ENCODE measurements at places on chromosomes 4 and X.

- no peak for DNase-seq
Measured at GRCh38 chr4:83121246-83121645, 6.7 kb upstream of the PLAC8 start.

GRCh38 chrX:126580877-126581276 is 28.3 kb upstream of the DCAF12L1 start:
- DNase-seq = no peak

GRCh38 chrX:105331244-105331643 is 110.8 kb upstream of the TEX13A start:
- DNase-seq = no peak

- DNase-seq = peak; percentile 67
Measured at GRCh38 chr4:41748571-41749475, at the start of gene PHOX2B. TSS of gene PHOX2B (minus strand) at chr4:41748725. CDS start at chr4:41748610, 115 bp downstream.

GRCh38 chr4:62460329-62460728 is 1260.2 kb downstream of the ADGRL3 start:
- no peak for DNase-seq

DNA sequence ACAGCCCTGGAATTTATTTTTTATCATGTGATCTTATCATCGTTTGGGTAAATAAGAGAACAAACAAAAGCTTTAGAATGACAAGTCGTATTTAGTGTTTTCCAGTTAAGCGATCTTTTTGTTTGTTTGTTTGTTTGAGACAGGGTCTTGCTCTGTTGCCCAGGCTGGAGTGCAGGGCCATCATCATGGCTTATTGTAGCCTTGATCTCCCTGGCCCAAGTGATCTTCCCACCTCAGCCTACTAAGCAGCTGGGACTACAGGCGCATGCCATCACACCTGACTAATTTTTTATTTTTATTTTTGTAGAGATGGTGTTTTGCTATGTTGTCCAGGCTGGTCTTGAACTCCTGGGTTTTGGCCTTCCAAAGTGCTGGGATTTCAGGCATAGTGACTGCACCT is 57.1 kb upstream of the PDLIM3 start:
- no peak for DNase-seq

DNA sequence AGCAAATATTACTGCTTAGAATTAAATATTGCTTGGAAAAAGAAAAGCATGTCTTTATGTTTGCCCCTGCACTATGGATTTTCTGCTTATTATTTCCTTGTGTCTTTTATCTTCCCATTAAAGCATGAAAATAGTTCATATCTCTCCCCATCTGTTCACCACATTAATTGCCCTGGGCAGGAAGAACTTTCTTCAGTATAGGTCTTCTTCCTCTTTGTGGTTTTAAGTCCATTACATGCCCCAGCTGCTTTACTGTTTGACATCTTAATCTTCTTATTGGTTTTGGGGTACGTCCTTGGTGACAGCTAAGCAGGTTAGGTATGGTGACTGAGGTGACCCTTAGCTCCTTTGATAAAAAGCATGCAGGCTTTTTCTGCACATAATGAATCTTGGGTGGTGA is 157.3 kb downstream of the AASDH start:
- no peak for DNase-seq

DNA sequence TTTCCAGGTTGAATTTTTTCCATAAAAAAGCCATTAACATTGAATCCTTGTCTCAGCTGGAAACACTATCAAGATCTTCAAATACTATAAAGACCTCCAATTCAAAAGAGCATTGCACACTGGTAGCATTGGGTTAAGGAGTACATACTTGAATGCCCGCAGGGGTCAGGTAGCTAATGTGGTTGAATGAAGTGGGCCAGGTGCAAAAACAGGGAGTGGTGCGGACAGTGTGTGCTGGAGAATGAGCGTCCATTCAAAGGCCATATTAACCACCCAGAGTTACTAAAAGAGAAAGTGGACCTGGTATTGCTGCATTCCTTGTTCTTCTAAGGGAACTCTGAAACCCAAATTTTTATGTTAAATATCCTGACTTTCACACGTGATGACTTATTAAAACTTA is 91.6 kb downstream of the NYX start:
- DNase-seq = no peak

DNA sequence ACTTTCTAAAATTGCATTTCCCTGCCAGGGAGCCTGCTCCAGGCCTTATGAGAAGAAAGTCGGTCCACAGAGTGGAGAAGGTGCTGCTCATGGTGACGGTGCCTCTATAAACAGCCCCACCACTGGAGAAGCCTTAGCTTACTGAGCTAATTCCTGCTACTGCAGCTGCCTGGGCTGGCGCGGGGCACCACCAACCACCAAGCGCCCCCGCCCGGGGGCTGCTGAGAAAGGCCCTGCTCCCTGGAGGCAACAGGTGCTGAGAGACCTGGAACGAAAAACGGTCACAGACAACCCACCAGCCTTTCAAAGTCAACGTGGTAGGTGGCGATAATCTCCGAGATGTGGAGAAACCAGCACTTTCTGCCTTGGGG is 2.9 kb downstream of the HCFC1 start:
- DNase-seq = peak; percentile 55

GRCh38 chrX:1281521-1281920 is 12.9 kb downstream of the CSF2RA start:
- no peak for DNase-seq

DNA sequence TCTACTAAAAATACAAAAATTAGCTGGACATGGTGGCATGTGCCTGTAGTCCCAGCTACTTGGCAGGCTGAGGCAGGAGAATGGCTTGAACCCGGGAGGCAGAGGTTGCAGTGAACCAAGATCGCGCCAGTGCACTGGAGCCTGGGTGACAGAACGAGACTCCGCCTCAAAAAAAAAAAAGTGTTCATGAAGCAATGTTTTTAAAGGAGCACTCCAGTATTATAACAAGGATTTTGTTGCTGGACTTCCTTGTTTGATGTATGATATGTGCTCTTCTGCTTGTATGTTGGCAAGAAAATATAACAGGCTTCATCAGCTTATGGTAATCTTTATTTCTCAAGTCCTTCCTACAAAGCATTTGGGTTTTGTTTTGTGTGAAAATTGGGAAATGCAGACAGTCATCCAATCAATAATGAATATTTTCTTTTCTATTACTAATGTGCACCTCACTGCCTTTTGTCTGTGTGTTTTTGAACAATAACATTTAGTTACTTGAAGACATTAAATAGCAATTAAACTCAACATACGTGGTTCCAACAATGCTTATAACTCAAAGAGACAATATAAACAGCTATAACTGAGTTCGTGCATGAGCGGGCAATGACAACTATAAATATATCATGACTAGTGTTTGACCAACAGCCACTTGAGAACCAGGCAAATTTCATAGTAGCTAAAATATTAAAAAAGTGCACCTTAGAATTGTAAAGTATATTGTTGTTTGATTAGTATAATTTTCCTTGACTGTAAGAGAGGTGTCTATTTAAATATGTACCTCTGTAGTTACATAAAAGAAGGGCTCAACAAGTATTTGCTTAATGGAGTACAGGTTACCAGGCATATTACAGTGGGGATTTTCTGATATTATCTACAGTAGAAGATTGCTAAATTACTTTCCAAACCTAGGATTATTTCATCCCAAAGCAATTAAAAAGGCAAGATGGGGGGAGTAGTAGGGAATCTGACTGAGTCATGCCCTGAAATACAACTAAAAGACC is 210.7 kb downstream of the PPP3CA start:
- no peak for DNase-seq

DNA sequence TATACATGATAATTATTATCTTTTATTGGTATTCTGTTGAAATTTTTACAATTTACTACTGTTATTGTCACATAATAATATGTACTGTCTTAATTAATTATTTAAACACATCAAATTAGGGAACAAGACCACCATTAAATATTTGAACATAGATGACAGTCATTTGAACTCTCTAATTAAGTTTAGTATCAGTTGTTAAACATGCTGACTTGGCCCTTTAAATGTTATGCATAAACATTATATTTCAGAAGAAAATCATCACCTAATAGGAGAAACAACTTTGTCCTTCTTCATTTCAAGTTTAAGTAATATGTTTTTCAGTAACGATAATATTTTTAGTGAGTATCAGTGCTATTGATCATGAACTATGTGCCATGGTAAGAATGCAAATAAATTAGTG is 623.5 kb upstream of the GNPDA2 start:
- no peak for DNase-seq

DNA sequence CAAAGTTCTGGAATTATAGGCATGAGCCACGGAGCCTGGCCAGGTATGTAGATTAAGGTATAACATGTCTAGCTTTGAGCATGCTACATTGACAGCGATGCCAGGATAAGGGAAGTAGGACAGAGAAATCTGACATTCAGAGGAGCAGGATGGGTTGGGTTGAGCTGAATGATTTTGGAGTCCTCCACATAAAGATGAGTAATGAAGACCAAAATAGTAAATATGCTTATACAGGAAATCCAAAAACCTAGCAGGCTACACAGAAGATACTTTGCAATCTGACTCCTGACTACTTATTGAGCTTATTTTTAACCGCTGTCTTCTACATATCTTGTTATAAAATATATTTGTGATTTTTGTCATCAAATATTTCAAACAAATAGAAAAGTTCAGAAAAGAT is 69.7 kb downstream of the PDGFC start:
- DNase-seq = no peak

- DNase-seq = no peak
Measured at GRCh38 chr4:149884046-149884445, 68.4 kb upstream of the IQCM start.

DNA sequence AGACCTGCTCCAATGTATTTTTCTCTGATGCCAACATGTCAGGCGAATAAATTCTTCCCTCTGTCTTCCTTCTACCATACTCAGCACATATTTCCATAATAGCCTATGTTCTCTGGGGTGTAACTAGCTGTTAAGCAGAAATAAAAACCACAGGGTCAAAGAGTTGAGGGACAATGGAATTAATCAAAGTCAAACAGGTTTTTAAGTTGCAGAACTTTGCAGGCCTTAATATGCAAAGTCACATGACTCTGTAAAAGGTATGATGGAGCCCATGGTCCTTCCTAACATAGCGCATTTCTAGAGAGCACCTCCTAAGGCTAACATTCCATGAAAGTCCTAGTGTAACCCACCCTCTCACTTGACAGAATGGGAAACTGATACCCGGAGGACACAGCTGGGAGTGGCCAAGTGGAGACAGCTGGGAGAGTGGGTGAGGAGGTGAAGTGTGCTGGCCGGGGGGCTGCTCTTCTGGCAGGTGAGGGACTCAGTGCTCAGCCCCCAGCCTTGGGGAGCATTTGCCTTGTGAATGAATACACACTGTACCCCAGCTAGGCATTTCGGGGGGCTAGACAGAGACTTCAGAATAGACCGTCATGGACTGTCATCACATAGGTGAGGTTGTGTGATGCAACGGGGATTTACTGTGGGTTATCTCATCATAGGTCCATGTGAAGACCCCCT is 8.4 kb upstream of the SORCS2 start:
- DNase-seq = peak; percentile 1

DNA sequence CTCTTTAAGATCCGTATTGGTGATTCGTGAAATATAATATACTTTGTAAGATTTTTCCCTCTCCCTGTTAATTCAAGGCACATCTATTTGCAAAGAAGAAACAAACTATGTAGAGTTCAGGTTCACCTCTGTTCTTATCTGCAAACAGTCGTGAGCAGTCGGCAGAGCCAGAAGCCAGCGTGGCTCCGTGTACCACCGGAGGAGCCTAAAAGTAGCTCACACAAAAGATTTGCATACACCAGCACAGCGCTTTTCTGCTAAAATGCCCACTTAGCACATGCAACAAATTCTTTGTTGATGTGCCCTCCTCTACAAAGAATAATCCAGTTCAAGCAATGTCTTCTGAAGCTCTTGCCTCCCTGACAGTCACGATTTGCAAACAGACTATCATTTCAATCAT is 416.0 kb upstream of the TENM3 start:
- DNase-seq = no peak

DNA sequence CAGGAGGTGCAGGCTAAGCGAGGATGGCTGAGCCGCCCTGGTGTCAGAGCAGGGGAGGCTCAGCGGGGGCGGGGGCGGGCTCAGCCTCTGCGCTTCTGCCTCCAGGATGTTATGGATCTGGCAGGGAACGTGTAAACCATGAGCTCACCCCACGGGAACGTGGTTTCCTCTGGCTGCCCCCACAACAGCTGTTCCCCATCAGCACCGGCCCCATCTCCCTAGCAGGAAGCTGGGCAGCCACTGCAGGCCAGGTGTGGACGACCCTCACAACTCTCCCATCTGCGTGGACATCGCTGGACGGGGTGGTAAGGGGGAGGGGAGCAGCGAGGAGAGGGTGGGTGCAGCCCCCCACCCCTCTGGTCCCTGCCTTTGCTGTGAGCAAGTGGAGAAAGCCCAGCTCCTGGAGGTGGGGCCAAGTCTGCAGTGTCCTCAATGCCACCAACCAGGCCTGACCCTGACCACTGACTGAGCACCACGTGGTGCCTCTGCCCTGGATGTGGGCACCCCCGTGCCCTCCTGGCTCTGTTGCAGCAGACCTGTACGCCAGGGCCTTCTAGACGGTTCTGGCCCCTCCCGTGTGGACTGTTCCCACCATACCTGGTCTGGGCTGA is 28.1 kb upstream of the SPON2 start:
- peak; percentile 10 for DNase-seq

GRCh38 chr4:142813388-142813787 is 32.7 kb downstream of the INPP4B start:
- no peak for DNase-seq

GRCh38 chr4:147040874-147041273 is 95.2 kb upstream of the TTC29 start:
- DNase-seq = no peak

GRCh38 chr4:75698963-75699228 is 25.5 kb upstream of the USO1 start:
- no peak for DNase-seq

DNA sequence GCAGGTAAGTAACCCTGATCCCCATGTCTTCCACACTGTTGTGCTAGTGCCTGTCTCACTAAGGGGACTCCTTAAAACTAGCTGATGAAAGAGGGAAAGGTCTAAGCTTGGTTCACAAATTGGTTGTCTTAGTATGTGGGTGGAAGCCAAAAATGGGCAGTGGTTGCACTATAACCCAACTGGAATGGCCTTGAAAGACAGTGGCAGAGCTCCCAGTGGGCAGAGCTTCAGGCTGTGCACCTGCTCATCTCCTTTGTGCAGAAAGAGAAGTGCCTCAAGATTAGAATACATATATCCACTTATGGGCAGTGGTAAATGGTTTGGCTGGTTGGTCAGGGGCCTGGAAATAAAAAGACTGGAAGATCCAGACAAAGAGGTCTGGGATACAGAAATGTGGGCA is 7.2 kb downstream of the SYN1 start:
- DNase-seq = no peak

GRCh38 chrX:136528645-136529315 is 3.2 kb upstream of the VGLL1 start:
- DNase-seq = peak; percentile 43

GRCh38 chr4:113588895-113589668 is 172.5 kb downstream of the CAMK2D start:
- no peak for DNase-seq

DNA sequence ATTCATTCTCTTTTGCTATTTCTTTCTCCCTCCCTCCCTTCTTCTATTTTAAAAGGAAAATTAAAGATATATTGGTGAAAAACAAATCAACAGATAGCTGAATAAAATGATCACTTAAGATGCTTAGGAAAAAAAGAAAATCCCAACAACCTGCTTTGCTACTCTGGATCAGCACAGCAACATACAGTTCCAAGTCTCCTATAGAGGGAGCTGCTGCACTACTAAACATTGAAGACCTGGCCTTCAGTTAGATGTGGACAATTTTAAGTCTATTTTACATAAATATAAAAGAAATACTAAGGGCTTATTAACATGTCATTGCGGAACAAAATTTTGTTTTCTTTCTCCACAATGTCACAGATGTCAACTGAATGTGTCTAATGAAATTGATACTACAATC is 226.4 kb downstream of the MAGEB5 start:
- no peak for DNase-seq

Measured in BE2C (cell line).